ENCODE measurements at places on chromosomes 5 and 9.

- no peak for DNase-seq
Observed at GRCh38 chr5:115573133-115573532, 28.6 kb upstream of the FEM1C start.

- DNase-seq, result no peak
Observed at GRCh38 chr9:113989017-113989713, 88.9 kb downstream of the AMBP start.

- no peak for DNase-seq
Observed at GRCh38 chr5:103393101-103393754, 134.7 kb downstream of the MACIR start.

GRCh38 chr9:95620314-95620713, 103.5 kb upstream of the PTCH1 start:
- DNase-seq, result no peak

DNA sequence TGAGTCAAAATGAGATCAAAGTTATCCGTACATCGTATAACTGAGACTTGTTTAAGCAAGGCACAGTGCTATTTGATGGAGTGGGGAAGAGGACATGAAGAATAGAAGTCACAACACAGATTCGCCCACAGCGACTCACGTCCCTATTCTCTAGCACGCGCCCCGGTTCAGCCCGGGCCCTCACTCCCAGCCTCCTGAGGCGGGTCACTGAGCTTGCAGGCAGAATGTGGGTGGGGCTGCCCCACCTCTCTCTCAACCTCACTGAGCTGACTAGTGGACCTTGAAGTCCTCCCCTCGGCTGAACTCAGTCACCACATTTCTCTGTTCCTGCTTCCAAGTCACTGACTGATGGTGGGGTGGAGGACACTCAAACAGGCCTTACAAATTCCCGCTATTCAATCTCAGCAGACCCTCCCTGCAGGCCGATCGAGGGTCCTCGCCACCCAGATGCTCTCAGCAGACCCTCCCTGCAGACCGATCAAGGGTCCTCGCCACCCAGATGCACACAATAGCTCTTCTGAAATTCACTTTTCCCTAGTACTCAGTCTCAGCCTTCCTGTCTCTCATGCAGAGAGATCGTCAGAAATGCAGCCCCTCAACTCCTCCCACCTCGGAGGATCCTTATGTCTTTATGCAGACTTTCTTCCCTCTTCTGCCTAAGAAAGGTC, 12.9 kb downstream of the GLDC start:
- no peak for DNase-seq

Measured in activated naive CD4-positive, alpha-beta T cell treated with Interleukin-2 at 50 U/mL for 16 hours (primary cell).